Uterus (tissue), 4 donors: ENCODE measurements at places on chromosomes 13 and 19. TPM values are rescaled to one million over a fixed set of nuclear protein-coding genes. Genes with fewer than 3 reads are reported as not detected.

DNA sequence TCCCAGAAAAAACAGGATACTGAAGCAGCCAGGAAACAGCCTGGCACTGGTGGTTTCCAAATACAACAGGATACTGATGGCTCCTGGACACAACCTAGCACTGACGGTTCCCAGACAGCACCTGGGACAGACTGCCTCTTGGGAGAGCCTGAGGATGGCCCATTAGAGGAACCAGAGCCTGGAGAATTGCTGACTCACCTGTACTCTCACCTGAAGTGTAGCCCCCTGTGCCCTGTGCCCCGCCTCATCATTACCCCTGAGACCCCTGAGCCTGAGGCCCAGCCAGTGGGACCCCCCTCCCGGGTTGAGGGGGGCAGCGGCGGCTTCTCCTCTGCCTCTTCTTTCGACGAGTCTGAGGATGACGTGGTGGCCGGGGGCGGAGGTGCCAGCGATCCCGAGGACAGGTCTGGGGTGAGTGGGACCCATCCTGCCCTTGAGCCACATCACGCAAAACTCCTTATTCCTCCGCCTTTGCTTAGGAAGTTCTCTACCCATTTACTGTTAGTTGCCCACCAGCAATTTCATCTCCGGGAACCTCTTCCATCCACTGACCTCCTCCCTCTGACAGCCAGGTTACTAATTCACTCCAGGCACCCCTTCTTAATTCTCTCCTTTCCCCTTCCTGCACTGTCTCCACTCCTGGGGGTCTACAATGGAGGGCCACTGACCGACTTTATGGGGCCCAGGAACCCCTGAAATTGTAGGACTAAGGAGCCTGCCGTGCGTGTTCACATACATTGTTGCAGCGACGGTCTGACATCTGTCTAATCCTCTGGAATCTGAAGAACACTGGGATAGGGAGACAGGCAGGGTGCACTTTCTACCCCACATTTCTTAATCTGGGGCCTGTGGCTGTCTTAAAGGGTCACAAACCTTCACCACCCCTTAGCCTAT, 1.2 kb downstream of the ITPKC start:
- DNase-seq: peak; percentile 48

GRCh38 chr13:28739376-28739775, 20.6 kb upstream of the SLC46A3 start:
- no peak for DNase-seq

GRCh38 chr13:109985871-109986450, 199.6 kb upstream of the IRS2 start:
- DNase-seq: no peak

DNA sequence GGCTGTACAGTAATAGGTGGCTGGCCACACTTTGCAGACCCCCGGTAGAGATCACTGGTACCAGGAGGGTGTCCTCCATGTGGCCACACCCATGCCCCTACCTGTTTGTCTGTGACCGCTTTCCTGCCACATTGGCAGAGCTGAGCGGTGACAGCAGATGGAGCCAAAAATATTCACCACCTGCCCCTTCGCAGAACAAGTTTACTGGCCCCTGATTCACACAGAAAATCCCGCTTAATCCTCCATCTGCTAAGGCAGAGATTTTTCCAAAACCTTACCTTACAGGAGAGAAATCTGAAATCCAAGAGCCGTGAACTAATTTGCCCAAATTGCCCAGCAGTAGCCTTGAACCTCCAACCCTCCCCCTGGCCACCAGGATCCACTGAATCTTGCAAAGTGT, 52.1 kb downstream of the MYO9B start:
- DNase-seq: no peak

DNA sequence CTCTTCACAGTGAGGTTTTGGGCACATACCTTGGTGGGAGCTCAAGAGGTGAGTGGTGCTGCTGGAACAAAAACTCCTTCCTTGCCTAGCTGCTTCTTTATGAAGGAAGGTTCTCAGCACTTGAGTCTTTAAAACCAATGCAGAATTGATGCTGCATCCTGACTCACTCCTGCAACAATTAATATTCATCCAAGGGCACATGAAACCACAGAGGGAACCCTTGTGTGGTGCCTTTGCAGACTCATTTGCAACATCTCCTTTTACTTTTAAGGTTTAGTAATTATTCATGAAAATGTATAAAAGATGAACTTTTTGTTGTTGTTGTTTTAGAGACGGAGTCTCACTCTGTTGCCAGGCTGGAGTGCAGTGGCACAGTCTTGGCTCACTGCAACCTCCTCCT, 30.1 kb downstream of the OPA3 start:
- DNase-seq: no peak

- DNase-seq: no peak
Measured at GRCh38 chr19:313169-313987, 22.2 kb upstream of the PLPP2 start.

DNA sequence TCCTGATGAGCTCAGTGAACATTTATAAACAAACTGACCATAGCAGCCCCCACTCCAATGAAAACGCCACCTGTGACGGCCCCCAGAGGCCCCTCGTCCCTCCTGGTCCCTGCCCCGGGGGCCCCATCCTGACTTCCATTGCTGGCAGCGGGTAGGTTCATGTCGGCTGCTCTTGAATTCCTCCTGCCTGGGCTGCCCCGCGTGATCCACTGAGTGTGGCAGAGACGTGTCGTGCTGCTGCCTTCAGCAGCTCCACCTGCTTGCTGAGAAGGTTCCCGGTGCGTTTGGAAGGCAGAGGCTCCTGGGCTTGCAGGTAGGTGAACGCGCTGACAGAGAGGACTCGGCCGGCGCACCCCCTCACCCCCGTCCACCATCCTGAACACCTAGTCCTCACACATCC, 11.6 kb downstream of the C2CD4C start:
- no peak for DNase-seq

DNA sequence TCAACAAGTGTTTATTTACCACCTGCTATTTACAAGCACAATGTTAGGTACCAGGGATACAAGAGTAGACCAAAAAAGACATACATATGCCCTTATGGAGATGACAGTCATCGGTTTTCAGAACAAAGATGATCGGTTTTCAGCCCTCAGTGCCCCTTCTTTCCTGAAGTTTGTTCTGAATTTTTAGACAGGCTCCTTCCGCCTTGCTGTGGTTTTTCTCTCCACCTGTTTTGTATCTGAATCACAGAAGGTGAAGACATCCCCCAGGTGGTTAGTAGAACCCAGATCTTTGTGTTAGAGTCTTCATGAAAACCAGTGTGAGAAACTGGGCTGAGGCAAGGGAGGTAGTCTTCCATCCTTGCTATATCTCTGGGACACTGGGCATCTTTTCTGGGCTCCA, 23.5 kb downstream of the ACTL9 start:
- DNase-seq: no peak

- no peak for DNase-seq
Measured at GRCh38 chr19:58482372-58482771, 6.2 kb downstream of the ZNF446 start.

DNA sequence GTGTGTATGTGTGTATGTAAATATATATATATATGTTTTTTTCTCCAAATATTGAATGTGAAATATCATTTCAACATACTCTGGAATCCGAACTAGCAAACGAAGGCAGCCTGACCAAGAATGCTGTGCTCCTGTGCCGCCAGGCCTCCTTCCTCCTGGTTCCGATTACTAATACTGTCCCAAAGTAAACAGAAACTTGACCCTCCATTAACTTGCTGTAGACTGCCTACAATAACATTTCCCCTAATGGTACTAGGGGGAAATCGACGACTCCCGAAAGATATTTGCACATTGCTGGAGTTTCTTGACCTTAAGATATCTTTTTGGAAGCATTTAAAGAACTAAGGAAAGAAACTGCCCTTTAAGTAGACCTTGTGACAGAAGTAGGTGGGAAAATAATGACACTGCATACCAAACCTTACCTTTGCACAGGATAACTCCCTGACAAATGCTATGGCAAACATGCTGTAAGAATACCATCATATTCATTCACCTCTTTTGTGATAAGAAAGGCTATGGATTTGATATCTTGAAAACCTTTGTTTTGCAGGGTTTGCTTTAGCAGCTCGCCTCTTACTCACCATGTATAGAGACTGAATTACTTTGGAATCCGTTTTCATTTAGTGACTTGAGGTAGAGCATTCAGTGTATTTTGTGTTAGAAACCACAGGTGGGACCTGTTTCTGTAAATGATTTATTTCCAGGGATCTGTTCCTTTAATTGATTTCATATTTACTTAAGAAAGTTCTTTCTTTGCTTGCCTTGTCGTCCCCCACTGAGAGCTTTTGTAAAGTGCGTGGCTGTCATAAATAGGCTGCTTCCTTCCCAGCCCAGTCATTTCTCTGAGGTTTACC, 80.1 kb downstream of the KLF5 start:
- DNase-seq: no peak

LILRB5 gene
- not detected for total RNA-seq

DNA sequence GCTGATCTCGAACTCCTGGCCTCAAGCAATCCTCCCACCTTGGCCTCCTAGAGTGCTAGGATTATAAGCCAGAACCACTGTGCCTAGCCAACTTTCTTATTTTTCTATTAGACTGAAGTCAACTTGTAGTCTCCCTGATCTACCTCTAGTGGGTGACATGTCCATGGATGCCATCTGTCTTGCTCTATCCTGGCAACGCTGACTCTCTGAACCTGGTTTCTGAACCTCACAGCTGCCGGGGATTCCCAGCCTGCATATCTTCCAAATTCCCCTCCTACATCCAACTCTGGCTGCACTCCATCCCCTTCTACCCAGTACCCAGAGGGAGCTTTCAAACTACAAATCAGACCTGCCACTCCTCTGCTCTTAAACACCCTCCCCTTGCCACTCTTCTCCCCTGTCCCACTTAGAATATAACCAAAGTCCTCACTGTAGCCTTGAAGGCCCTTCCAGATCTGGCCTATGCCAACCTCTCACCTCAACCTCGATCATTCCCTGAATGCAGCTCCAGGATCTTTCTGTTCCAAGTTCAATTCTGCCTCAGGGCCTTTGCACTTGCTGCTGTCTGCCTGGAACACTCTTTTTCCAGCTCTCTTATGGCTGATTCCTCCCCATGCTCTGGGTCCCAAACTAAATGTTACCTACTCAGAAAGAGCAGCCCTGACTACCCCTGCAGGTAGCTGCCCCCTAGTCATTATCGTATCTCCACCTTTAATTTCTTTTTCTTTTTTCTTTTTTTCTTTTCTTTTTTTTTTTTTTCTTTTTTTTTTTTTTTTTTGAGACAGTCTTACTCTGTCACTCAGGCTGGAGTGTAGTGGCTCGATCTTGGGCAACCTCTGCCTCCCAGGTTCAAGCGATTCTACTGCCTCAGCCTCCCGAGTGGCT, 2.2 kb downstream of the CLIP3 start:
- DNase-seq: no peak

GRCh38 chr19:2048959-2049740, 1.9 kb downstream of the MKNK2 start:
- DNase-seq: no peak

DNA sequence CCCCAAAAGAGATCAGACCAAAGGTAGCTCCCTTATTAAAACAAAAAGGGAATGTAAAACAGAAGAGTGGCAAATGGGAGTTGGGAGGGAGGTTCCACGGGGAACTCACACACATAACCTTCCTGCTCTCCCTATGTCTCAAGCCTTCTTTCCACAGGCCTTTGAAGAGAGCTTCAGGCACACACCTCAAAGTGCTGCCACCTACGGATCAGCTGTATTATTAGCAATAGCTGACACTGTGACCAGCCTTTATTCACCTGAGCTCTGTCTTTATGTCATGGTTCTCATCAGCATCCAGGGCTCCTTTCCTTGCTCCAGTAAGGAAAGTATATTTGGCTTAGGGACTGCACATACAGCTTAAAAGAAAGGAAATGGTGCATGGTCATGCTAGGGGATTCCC, 11.3 kb downstream of the ZNF571 start:
- DNase-seq: no peak

DIAPH3 gene
- 11.4 TPM for total RNA-seq

DNA sequence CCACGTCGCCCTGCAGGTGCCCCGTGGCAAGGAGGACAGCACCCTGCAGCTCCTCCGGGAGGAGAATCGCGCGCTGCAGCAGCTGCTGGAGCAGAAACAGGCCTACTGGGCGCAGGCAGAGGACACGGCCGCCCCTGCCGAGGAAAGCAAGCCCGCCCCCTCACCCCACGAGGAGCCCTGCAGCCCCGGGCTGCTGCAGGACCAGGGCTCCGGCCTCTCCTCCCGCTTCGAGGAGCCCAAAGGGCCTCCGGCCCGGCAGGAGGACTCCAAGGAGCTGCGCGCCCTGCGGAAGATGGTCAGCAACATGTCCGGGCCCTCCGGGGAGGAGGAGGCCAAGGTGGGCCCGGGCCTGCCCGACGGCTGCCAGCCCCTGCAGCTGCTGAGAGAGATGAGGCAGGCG, 11.6 kb downstream of the CBY2 start:
- DNase-seq: no peak

GFY gene
- total RNA-seq: not detected

S1PR5 gene
- 2.6 TPM for total RNA-seq

SRRM5 gene
- not detected for total RNA-seq

DNA sequence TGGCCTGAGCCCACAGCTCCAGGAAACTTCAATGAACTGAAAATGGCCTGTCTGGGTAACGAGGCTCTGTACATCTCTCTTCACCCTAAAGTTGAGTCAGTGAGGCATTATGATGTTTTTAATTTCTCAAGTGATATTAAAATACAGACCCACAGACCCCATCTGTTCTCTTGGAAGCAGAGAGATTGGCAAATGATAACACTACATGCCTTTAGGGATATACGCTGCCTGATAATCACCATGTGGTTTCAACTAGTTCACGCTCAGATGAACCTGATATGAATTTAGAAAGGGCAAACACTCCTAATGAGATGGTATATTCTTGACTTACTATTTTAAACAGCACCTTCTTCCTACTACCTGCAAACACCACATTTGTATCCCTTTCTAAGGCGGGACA, 127.5 kb downstream of the RFC3 start:
- no peak for DNase-seq

DNA sequence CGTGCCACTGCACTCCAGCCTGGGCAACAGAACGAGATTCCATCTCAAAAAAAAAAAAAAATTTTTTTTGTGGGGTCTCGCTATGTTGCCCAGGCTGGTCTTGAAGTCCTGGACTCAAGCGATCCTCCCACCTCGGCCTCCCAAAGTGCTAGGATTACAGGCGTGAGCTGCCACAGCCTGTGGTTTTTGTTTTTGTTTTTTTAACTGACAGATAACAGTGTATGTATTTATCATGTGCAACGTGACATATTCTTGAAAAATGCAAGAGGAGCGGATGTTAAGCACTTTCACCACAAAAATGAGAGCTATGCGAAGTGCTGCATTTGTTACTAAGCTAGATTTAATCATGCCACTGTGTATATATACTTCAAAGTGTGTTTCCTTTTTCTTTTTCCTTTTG, 49.0 kb downstream of the ARHGEF18 start:
- DNase-seq: no peak

ANKLE1 gene
- total RNA-seq: not detected

ZNF154 gene
- total RNA-seq: 2.0 TPM

IFNL1 gene
- not detected for total RNA-seq

DNA sequence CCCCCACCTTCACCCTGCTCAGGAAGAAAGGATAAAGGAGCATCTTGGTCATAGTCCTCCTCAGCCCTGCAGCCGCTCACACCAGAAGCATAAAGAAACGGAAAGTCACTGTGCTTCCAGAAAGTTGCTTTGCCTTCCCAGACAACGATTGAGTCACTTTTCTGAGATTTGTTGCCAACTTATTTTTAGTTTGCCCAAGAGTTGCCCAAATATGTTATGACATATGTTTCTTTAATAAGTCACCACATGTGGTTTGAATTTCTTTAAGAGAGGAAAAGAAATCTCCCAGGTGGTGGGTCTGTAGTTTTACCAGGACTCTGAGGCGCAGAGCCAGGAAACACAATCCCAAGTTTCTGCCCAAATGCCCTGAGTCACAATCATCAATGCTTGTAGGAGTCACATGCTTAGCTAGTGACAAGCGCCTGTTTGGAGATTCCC, 63.4 kb upstream of the LRCH1 start:
- no peak for DNase-seq
